ENCODE measurements at places on chromosomes 12 and 14.

GRCh38 chr12:69101505-69101904 lies 137.9 kb upstream of the CPSF6 start:
- no peak for DNase-seq

GRCh38 chr12:66199141-66199540 lies 10.1 kb downstream of the IRAK3 start:
- no peak for DNase-seq

DNA sequence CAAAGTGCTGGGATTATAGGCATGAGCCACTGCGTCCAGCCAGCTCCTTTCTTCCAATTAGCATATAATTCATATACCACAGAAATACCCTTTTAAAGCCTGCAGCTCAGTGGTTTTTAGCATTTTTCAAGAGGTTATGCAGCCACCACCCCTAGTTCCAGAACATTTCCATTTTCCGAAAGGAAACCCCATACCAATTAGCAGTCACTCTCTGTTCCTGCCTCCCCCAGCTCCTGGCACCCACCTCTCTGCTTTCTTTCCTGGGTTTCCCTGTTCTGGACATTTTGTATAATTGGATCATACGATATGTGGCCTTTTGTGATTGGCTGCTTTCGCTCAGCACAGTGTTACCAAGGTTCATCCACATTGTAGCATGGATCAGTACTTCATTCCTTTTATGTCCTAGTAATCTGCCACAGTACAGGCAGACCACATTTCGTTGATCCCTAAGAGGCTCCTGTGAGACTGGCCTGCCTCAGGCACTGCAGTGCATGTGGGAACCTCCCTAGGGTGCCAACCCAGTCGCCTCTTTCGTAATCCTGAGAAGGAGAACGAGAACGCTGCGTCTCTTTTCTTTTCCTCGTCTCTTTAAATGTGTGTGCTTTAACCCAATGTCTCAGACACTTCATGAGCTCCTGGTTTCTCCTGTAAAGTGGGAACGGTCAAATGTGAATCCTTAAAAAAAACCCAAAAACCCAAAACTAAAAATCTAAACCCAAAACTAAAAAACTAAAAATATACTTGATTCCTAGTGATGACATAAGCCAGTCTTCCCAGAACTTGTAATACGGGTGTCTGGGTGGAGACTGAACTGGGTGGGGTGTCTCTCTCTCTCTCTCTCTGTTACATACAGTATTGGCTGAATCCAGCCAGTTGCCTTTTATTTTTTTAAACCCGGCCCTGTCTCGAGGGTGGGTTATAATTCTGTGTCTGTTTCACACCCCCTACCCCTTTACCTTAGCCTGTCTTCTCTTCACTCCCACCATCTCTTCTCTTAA lies 14.7 kb downstream of the AACS start:
- DNase-seq, result no peak

DNA sequence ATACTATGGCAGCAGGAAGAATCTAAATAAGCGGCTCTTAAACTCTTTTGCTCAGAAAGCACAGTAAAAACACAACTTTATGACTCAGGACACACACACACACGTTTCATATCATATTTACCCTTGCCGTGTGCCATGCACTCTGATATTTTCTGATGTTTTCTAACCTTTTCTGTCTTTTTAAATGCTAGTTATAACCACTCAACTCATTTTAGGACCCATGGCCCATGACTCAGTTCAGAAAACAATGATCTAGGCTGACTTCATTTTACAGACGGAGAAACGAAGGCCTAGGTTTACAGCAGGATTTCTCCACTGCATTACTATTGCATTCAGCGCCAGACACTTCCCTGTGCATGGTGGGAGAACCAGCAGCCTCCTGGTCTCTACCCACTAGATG lies 9.1 kb downstream of the VWF start:
- DNase-seq, result no peak

DNA sequence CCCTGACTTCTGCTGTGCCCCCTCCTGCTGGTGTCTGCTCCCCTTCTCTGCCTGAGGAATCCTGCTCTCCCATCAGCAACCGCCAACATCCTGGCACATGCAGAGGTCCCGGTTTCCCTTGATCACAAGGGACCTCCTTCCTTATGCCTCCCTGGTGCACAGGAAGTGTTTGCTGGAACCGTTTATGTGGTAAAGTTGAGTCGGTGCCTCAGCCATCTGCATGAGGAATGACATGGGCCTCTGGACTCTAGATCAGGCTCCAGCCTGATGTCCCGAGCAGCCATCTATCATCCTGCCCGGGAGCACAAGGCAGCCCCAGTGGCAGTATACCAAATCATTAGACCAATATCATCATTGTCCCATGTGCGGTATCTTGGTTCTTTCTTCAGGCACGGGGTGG lies 90.4 kb downstream of the BORCS5 start:
- no peak for DNase-seq

DNA sequence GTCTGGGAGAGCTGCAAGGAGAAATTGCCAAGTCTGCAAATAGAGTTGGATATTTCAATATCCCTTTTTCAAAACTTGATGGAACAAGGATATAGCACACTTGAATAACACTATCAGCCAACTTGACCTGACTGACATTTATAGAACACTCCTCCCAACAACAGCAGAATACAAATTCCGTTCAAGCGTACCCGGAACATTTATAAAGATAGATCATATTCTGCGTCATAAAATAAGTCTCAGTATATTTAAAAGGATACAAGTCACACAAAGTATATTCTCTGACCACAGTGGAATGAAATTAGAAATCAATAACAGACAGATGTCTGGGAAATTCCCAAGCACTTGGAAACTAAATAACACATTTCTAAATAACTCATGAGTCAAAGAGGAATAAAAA lies 29.0 kb upstream of the MEG3 start:
- DNase-seq, result no peak

GRCh38 chr12:130988261-130988660 lies 34.6 kb downstream of the ADGRD1 start:
- no peak for DNase-seq

DNA sequence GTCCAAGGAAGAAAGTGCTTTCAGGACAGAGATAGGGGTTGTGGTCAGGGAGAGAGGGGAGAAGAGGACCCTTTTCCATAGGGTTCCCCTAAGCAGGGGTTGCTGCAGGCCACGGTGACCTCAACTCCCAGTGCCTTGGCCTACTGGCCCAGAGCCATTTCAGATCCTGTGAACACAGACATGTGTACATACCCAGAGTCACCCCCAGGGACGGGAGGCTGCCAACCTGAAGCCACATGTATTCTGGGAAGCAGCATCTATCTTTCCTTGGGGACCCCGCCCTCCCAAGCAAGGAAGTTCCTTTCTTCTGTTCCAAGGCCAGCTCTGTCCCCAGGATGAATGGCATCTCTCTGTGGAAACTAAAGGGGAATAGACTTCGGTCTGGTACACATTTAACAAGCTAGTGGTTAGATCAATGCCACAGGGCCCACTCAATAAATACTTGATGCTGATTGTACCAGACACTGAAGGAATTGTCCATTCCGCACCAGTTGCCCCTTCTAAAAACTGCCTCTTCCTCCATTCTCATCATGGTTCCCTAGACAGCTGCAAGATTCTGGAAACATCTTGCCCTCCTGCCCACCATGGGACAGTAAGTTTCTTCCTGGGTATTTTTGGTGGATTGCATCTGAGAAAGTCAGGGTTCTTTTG lies 25.2 kb upstream of the DGLUCY start:
- no peak for DNase-seq

GRCh38 chr12:15592934-15593333 lies 196.3 kb downstream of the EPS8 start:
- DNase-seq, result no peak

- no peak for DNase-seq
Observed at GRCh38 chr14:103736546-103737431, 21.2 kb downstream of the ZFYVE21 start.

- no peak for DNase-seq
Observed at GRCh38 chr14:85416771-85417170, 113.2 kb upstream of the FLRT2 start.

DNA sequence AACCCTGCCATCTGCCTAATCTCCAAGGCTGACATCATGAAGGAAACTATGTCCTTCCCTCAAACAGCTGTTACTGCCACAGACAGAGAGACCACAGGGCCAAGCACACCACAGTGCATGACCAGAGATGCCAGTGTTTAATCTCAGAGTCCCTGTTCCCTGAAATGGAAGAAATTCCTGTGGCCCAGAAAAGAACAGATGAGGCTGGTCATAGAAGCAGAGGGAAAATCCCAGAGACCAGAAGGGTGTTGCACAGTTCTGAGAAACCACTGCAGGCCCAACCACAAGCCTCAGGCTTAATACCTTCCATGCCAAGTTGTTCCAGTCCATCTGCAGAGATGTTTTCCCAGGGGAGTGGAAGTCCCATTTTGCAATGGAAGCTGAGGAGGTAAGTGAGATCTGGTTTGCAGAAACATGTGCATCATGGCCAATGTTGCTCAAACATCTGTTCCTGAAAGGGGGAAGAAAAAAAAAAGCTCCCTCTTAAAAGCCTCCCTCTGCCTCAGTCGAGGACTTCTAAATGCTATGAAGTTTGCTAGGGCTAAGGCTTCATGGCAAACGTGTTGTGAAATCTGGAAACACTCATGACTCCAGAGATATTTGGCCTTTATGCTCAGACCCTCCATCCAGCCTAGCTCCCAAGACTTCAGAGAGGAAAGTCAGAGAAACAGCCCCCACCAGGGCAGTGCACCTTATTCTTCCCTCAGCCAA lies 98.6 kb downstream of the SCARB1 start:
- DNase-seq, result no peak
